ENCODE measurements at places on chromosomes 1 and 21.

DNA sequence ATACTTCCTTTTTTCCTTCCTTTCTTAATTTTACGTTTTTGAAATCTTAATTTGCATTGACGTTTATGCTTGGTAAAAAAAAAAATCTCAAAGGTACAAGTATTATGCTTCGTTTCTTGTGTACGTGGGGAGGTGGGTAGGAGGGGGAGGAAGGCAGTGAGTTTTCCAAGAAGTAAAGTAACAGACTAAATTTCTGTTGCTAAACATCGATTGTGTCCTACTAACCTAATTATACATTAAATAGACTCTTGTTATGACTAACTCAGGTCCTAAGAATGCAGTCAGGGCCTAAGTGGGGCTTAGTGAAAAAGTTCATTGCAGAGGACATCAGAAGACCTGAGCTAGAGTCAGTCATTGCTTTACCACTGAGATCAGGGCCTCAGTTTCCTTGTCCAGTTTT, 17.5 kb downstream of the NEK7 start:
- no peak for DNase-seq

GRCh38 chr1:109906160-109906838, 4.3 kb upstream of the CSF1 start:
- no peak for DNase-seq

DNA sequence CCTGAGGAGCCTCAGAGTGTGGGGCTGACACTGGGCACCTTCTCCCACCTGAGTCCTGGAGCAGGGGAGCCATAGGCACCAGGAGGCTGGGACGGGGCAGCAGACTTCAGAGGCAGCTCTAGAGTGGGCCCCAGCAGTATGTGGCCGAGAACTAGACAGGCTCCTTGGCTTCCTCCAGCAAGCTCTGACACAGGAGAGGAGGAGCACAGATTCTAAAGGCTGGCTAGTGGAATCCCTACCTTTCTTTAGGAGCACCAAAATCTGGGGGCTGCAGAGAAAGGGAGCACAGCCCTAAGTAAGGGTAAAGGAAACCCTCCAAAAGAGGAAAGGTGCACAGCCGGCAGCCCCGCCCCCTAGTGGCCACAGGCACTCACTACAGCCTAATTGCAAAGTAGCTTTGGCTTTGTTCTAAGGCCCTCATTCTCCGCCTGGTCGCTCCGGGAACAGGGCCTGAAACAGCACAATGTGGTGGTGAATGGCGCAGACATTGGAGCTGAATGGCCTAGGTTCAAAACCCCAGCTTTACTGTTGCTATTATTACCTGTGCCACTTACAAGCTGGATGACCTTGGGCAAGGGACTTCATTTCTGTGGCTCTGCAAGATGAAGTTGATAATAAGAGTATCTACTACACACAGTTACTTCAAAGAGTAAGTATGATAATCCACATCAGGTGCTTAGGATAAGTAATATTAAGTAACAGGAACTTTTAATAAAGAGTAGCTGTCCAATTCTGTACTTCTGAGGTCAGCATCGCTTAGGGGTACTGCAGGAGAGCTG, 8.8 kb upstream of the GUCA2A start:
- DNase-seq: peak; percentile 89

DNA sequence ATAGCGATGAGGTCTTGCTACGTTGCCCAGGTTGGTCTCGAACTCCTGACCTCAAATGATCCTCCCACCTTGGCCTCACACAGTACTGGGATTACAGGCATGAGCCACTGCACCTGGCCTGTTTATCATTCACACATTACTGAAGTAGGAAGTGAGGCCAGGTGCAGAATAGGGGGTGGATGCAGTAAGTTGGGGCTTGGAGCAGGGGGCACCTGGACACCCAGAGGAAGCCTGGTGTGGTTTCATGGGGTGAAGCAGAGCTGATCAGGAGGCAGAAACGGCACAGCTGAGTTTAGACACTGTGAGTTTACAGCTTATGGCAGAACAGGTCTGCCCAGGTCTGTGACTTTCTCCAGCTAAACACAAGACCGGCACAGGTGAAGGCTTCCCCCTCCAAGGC, 4.9 kb downstream of the CDA start:
- DNase-seq: no peak

- no peak for DNase-seq
Observed at GRCh38 chr1:189513091-189513490, 964.6 kb downstream of the BRINP3 start.

DNA sequence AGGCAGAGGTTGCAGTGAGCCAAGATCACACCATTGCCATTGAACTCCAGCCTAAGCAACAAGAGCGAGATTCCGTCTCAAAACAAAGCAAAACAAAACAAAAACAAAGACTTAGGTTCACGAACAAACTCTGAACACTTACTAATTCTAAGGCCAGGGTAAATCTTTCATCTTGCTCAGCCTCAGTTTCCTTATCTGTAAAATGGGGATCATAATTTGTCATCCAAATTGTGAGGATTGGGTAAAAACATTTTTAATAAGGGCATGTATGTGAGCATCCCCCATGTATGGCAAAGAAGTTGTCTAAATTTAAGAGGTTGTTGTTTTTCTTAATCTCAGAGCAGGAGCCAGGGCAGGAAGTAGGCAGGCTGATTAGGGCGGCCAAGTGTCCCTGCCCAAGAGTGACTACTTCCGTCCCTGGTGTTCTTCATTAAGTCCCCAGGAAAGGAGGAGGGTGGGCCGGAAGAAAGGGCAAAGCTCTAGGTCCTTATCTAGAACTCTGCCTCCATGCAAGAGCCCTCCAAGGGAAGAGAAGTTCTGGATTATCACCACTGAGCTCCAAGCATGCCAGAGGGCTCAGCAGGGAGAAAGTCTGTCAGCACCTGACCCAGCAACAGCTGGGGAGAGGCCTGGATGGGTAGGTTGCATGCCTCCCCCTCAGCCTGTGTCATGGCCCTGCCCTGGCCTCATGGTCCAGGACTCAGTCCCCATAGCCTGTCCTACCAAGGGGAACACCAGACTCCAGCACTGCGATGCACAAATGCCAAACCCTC, 49.9 kb upstream of the CLIC4 start:
- no peak for DNase-seq

GRCh38 chr1:212415107-212415841, 588 bp upstream of the PACC1 start:
- DNase-seq: no peak

- DNase-seq: no peak
Observed at GRCh38 chr1:169479363-169480066, 6.2 kb downstream of the SLC19A2 start.

DNA sequence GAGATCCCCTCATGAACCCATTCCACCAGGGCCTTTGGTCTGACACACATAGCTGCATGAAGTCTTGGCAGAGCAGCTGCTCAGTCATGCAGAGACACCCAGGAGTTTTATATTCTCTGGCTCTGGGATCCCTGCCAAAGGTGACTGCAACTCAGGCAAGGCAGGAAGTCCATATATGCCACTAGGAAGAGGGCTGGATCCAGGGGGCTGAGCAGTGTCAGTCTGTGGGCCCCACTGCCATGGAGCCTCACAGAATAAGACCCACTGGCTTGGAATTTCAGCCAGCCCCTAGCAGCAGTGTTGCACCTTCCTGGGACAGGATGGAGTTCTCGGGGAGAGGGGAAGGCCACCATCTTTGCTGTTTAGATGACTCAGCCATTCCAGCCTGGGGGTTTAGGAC, 199.7 kb downstream of the TBX15 start:
- peak; percentile 3 for DNase-seq

DNA sequence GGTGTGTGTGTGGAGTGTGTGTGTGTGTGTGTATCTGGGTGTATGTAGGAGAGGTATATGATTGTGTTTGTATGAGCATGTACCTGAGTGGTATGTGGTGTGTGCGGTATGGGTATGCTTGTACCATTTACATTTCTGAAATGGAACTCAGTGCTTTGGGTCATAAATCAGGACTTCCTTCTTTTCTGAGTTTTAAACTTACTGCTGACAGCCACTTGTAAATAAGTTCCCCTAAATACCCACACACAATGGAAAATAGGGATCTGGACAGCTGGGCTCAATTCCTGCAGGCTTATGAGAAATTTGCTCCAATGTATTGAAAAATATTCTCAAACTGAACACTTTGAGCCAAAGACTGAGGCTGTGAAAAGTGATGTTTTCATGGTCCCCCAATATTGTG, 293.6 kb downstream of the HLX start:
- DNase-seq: no peak

DNA sequence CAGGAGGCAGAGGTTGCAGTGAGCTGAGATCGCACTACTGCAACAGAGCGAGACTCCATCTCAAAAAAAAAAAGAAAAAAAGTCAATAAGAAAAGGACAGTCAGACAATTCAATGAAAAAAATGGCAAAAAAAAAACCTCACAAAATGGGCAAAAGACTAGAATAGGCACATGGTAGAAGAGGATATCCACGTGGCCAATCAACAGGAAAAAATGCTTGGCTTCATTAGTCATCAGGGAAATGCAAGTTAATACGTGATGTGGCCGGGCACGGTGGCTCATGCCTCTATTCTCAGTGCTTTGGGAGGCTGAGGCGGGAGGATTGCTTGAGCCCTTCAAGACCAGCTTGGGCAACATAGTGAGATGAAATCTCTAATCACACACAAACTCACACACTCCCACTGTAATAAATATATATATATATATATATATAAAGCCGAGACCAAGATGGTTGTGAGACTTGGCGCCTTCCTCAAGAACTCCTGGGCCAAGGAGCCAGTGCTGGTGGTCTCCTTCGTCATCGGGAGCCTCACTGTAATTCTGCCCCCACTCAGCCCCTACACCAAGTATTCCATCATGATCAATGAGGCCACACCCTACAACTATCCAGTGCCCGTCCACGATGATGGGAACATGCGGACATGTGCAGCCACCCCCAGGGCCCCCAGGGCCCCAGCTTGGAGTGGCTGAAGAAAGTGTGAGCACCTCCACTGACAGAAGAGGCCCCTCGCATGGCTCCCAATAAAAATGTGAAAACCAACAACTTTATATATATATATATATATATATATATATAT, 22.9 kb upstream of the LEFTY2 start:
- DNase-seq: no peak

DNA sequence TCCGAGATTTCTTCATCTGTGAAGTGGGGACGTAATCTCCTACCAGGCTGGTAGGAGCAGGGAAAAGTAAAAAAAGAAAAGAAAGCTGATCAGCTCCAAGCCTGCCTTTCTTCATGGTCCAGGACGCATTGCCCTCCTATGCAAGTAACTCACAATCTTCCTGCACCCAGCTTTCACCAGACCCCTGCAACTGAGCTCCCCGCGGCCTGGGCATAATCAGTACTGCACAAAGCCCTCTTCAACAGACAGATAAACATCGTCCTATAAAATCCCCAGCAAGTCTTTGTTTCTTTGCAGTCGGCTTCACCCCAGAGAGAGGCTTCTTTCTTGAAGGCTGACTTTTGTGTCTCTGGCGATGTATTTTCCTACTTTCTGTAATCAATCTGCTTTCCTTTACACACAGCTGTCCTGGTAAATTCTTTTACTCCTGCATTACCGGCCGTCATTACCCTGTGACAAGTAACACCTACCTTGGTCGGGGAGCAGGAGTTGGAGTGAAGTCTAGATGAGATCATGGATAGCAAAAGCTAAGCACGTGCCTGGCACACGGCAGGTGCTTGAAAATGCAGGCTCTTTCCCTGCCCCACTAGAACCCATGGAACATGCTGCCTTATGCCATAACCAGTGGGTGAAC, 8.3 kb downstream of the PADI1 start:
- DNase-seq: peak; percentile 46

- no peak for DNase-seq
Observed at GRCh38 chr21:38322311-38322950, 65.6 kb downstream of the KCNJ15 start.

DNA sequence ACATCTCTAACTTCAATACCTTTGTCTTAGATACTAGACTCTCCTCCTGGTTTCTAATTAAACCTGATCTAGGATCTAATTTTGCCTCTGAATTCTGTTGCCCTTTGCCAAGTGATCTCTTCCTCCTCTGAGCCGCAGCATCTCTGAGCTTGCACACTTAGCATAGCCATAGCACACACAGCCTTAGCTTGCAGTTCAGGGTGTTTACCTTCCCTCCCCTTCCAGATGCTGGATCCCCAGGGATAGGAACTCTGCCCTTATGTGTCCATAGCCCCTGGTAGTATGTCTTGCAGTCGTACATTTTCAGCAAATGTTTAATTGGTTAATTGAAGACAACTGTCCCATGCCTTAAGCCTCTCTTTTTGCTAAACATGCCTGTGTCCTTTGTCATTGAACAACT, 30.3 kb downstream of the SELL start:
- no peak for DNase-seq

DNA sequence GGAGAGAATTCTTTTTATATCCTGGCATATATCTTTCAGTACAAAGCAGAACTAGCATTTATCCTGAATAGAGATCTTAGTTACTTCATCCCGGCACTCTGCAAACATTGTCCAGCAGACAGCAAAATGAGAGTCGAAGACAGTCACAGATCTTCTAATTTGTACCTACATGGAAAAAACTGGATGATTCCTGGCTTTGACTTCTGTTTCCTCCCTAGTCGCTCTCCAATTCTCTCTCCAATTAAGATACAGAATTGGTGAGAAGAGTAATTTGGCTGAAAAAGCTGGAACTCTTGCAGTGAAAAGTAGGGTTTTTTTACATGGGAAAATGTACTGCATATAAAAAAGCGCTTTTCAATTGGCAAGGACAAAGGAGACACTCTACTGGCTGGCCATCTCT, 151.1 kb upstream of the C8B start:
- DNase-seq: no peak

- peak; percentile 28 for DNase-seq
Observed at GRCh38 chr1:193185211-193185610, 1.2 kb downstream of the B3GALT2 start.

DNA sequence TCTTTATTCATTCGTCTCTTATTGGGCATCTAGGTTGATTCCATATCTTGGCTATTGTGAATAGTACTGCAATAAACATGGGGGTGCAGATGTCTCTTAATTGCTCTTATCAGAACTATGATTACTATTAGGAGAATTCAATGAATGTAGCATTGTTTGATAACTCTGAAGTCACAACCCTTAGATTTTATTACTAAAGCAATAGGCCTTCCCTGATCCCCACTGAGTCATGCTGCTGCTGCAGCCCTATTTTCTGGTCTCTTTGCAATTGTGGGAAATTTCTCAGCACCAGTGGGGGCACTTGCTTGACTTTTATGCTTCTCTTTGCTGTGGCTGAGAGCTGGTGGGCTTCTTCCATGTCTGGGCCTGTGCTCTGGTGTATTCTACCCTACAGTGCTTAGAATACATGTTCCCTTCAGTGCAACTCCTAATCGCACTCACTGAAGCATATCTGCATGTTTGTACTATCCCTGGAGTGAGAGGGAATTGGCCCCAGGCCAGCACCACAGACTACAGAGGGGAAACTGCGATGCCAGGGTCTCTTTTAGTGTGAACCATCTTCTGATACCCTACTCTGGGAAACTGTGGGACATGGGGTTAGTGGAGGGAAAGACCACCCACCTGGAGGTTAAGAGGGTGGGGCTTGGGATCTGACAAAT, 52.2 kb upstream of the ROR1 start:
- peak; percentile 17 for DNase-seq

DNA sequence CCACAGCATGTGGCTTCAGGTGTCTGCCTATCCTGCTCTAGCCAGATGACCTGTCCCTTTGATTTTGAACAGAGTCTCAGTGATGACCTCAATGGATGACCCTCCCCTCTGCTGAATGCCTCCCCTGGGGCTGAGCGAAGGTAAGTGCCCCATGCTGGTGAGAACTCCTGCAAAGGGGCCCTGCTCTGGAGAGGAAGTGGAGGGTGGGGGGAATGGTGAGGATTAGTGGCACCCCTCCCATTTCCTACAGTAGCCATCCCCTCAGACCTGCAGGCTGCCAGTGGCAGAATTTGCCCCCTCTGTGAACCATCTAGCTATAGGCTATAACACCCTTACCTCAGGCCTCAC, 3.7 kb upstream of the PMVK start:
- no peak for DNase-seq
